ENCODE measurements at places on chromosomes 1 and 21.
A peak's percentile ranks its signal among the peaks of the same experiment; 100 is the strongest.

GRCh38 chr1:117093091-117093534 is 28.4 kb downstream of the TRIM45 start:
- DNase-seq, result peak; percentile 81

- DNase-seq, result no peak
These were observed 8.1 kb downstream of the MTHFR start for GRCh38 chr1:11797525-11798216.

- no peak for DNase-seq
These were observed 13.3 kb upstream of the PCBP3 start for GRCh38 chr21:45630066-45630694.

GRCh38 chr1:151721788-151722510 is 627 bp downstream of the RIIAD1 start:
- no peak for DNase-seq

DNA sequence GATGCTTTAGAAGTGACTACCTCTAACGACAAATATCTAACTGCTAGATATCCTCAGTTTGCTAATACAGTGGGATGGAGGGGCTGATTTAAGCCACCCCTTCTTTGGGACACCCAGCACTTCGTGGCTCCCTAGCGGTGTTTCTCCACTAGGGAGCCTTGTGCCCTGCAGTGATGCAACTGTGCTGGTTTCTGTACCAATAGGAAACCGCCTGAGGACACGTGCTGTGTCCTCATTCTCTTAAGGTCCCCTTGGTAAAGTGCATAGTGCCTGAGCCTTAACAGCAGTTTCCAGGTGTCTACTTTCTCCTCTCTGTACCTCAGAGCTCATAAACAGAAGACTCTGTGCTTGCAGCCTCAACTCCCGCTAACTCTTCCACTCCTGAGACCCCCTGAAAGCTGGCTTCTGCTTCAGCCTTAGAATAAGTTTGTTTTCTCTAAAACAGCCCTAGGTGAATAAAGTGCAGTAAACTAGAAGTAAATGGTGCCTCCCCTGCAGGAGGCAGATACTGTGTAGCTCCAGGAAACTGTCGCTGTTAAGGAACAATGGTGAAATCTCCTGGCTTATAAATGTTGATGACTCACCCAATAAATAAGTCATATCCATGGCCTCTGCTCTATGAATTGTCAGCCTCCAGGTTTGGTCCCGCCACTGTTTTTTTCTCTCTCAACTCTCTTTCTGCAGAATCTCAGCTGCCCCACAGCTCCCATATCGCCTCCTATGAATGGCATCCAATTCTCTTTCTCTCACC is 130.4 kb downstream of the AK5 start:
- no peak for DNase-seq

DNA sequence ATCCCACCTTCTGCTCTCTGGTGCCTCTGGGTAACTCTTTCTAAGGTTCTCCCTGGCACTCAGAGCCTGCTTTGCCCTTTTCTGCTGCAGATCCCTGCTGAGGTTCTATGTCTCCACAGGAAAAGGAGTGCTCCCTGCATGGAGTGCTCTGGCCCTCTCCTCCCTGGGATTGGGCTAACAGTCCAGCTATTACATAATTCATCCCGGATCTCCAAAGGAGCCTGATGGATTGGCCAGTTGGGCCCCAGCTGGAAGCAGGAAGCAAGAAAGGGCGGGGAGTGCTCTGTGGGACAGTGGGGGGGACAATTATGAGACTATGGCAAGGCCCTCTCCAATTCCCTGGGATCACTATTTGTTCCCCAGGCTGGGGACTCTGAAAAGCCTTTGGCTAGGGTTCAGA is 51.9 kb upstream of the GOLT1A start:
- no peak for DNase-seq

DNA sequence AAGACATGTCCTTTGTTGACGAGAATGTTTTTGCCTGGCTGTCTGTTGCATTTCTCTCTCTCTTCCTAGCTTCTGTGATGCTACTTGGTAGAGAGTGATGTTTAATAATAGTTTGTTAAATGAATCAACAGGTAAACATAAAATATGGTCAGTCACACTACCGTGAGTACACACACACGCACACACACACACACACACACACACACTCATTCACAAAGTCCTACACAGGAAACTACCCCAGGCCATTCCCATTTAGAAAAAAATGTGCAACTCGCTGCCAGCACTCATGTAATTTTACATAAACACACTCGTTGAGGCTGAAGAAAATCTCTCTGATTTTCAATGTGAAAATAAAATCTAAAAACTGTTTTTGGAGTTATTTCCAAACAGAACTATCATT is 38.7 kb downstream of the RUNX1 start:
- no peak for DNase-seq

- DNase-seq, result peak; percentile 3
These were observed 3.6 kb upstream of the TNNT2 start for GRCh38 chr1:201381130-201381529.

DNA sequence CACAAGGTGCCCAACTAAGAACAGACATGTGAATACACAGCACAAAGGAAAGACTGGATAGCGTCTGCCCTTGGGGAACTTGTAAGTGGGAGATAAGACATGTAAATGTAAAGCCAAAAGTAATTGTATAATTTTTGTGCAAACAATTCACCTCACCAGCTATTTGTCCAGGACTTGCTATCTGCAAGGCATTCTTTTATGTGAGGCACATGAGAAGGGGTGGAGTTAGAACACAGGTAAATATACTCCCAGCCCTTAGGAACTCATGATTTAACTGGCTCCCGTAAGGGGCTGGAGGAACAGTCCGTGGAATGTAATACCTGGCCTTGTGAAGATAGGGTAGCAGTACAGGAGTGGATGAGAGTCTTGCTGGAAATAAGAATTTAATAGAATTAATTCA is 61.3 kb downstream of the CDK18 start:
- DNase-seq, result no peak
